Chondrocyte (in vitro differentiated cells): ENCODE measurements at places on chromosomes 3 and 15. TPM values are rescaled to one million over a fixed set of nuclear protein-coding genes. Genes with fewer than 3 reads are reported as not detected.

- no peak for DNase-seq
Observed at GRCh38 chr3:137468446-137468845, 295.7 kb upstream of the SOX14 start.

The FOXB1 gene
- total RNA-seq: not detected in 3 replicates

GRCh38 chr3:71689291-71689690, 35.9 kb downstream of the EIF4E3 start:
- DNase-seq: no peak

DNA sequence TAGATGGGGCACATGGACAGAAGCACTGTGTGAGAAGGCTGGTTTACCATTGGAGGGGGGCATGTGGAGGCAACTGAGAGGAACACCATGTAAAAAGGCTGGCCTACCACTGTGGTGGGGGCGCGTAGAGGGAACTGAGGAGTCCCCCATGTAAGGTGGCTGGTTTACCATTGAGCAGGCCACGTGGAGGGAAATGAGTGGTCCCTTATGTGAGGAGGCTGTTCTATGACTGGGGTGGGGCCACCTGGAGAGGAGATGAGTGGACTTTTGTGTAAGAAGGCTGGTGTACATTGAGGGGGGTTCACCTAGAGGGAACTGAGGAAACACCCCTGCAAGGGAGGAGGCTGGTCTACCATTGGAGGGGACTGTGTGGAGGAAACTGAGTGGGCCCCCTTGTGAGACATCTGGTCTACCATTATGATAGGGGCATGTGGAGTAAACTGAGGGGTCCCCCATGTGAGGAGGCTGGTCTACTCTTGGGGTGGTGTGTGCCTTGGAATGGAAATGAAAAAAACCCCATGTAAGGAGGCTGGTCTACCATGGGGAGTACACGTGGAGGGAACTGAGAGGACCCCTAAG, 156.9 kb downstream of the FBLN2 start:
- DNase-seq: peak; percentile 41

- DNase-seq: no peak
Observed at GRCh38 chr3:100966807-100967206, 26.4 kb downstream of the ABI3BP start.

GRCh38 chr15:31367730-31368344, 41.2 kb downstream of the KLF13 start:
- DNase-seq: no peak

GRCh38 chr15:87498560-87498959, 758.0 kb downstream of the NTRK3 start:
- no peak for DNase-seq

The CLSTN2 gene
- total RNA-seq: 63.7 to 92.7 TPM (median 65.0 TPM) in 3 replicates

GRCh38 chr3:112448939-112449338, 50.3 kb downstream of the BTLA start:
- DNase-seq: no peak

The ARL14 gene
- not detected in 3 replicates for total RNA-seq

The ITIH1 gene
- total RNA-seq: not detected in 3 replicates

The HHATL gene
- not detected in 3 replicates for total RNA-seq

The NR1D2 gene
- 14.7 to 19.8 TPM (median 19.6 TPM) in 3 replicates for total RNA-seq

DNA sequence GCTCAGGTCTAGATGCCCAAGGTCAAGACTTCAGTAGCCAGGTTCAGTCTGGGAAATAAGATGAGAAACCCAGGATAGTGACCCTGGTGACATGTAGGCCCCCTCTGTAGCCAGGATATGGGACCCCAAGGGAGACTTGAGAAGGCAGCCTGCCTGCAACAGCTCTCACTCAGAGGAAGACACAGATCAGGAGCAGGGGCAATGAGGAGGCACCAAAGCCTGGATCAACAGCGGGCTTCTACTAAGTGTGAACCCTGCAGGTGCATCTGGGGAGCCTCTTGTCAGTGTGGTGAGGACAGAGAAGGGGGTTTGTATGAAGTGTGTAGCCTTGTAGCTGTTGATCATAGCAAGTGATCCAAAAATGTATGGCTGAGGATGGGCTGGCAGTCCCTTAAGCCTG, 25.4 kb downstream of the PLA2G4F start:
- DNase-seq: no peak

DNA sequence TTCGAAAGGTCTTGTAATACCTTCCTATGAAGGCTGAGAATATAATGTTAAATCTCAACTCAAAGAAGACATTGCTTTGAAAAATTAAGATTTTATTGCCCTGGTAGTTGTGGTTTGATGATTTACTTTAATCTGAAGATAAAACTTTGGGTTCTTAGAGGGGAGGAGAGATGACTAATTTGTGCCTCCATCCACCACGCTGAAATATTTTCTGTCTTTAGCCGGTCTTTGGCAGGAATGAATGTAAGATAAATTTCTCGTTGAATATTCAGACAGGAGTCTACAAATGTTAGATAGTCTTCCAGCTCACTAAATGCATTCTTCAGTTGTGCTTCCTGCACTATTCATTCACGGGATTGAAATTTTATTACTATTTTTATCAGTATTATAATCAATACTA, 844.3 kb upstream of the NR2F2 start:
- no peak for DNase-seq

DNA sequence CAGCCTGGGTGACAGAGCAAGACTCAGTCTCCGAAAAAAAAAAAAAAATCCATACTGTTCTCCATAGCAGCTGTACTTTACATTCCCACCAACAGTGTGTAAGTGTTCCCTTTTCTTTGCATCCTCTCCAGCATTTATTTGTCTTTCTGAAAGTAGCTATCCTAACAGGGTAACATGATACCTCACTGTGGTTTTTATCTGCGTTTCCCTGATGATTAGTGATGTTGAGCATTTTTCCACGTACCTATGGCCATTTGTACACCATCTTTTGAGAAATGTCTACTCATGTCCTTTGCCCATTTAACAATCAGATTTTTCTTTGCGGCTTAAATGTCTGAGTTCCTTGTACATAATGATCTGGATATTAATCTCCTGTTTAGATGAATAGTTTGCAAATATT, 119.3 kb downstream of the RFX7 start:
- no peak for DNase-seq

DNA sequence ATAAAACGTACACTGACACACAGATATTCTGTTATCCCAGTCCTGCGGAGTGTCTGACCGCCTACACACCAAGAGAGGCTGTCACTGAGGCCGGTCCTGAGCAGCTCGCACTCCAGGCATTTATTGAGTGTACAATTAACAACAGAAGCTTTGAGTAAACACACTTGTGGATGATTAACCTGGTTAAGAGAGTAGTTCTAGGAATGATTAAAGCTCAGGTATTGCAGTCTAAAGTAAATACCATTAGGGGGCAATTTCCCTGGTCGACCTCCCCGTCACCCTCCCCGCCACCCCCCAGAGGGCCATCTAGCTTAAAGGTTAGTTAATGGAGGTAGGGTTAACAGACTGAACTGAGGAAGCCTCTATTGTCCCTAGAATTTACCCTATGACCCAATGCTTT, 1278.5 kb downstream of the NSUN3 start:
- no peak for DNase-seq

GRCh38 chr3:66450390-66451022, 50.3 kb downstream of the LRIG1 start:
- no peak for DNase-seq

DNA sequence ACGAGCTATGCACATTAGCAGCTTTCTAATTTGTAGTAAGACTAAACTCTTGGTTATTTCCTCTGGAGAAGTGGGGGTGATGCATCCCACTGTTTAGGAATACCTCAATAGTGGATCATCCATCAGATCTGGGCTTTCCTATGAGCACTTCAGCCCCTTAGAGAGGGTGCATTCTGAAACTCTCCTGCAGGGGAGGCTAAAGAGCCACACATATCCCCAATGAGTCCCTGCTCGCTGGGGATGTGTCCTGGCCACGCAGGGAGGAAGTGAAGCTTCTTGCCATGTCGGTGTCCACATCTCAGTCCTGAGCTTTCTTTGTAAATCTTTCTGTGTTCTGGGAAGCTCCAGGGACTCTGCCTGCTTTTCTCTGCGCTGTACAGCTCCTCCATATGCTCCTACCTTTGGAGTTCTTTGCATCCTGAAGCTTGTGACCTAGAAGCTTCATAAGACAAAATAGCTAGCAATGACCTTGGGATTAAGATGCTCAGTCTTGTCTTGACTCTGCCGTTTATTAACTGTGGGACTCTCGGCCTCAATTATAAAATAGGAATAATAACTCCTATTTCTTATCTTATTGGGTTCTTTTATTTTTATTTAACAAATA, 28.3 kb upstream of the MASP1 start:
- DNase-seq: no peak

The BFSP2 gene
- not detected in 3 replicates for total RNA-seq

- no peak for DNase-seq
Observed at GRCh38 chr15:93583968-93584367, 495.0 kb upstream of the RGMA start.

The TRAIP gene
- total RNA-seq: 2.3 to 5.9 TPM (median 2.7 TPM) in 3 replicates

GRCh38 chr3:71930056-71930991, 145.4 kb upstream of the PROK2 start:
- no peak for DNase-seq

GRCh38 chr15:99721104-99721778, 12.0 kb downstream of the LYSMD4 start:
- DNase-seq: no peak

GRCh38 chr3:194265996-194266964, 84.8 kb downstream of the CPN2 start:
- DNase-seq: no peak

DNA sequence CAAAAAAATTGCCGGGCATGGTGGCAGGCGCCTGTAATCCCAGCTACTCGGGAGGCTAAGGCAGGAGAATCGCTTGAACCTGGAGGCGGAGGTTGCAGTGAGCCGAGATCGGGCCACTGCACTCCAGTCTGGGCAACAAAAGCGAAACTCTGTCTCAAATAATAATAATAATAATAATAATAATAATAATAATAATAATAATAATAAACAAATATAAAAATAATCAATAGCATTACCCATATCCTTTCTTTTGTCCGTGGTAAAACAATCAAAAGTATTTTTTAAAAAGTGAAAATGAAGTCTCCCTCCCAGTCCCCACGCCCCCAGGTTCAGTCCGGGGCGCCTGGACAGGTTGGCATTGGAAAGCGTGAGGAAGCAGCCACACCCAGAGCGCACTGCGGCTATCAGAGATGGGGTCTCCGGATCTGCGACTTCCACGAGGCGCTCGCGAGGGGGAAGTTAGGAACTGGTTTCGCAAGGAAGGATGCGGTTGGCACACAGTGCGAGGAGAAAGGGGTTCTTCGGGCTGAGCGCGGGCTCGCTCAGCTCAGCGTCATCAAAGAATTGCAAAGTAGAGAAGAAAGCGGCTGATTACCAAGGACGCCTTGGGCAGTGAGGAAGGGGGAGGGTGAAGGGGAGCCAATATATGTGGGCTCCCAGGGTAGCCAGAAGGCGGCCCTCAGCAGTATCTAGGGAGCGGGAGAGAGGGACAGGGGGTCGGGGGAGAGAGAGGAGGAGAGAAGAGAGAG, 69.5 kb upstream of the EPHB3 start:
- DNase-seq: no peak

The SLC33A1 gene
- total RNA-seq: 30.0 to 39.5 TPM (median 31.3 TPM) in 3 replicates

The SLC27A2 gene
- not detected in 3 replicates for total RNA-seq

The ARGFX gene
- not detected in 3 replicates for total RNA-seq

The CPNE9 gene
- total RNA-seq: not detected in 3 replicates

The GLDN gene
- 0.29 to 0.41 TPM (median 0.35 TPM) in 3 replicates for total RNA-seq

DNA sequence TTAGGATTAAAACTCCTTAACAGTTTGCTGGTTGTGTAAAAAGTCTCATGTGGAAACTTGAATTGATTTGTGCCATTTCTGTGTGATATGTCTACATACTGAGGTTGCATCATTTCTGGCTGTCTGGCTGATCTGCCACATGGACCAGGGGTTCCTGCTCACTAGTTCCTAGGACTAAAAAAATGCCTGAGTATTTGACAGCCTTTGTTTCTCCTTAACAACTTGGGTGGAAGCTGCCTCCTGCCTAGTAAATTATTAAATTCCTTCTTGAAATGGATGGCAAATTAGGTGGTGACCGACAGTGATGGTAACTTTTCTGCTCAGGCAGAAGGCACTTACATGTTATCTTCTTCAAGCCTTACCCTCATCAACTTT, 226.9 kb upstream of the MRPL3 start:
- no peak for DNase-seq

DNA sequence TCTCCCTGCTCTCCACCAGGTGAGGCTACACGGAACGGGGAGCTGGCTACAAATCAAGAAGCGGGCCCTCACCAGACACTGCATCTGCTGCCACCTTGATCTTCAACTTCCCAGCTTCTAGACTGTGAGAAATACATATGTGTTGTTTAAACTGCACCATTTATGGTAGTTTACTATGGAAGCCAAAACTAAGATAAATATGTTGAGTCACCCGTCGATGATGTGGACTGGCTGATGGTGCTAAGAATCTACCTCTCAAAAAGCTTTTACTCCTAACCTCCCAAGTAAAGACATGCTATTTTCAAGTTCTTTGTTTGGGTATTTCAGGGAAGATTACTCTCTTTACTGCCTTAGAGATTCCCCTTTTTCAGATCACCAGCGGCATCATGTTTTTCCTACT, 110.9 kb downstream of the VGLL3 start:
- no peak for DNase-seq

- no peak for DNase-seq
Observed at GRCh38 chr3:151431940-151432339, 28.9 kb downstream of the IGSF10 start.

- DNase-seq: no peak
Observed at GRCh38 chr3:40923143-40923542, 276.2 kb upstream of the CTNNB1 start.

GRCh38 chr3:188219147-188219546, 65.2 kb downstream of the LPP start:
- DNase-seq: no peak

The UQCRC1 gene
- total RNA-seq: 223 to 258 TPM (median 233 TPM) in 3 replicates
